ENCODE measurements at places on chromosomes 6 and 20. TPM values are rescaled to one million over a fixed set of nuclear protein-coding genes. Genes with fewer than 3 reads are reported as not detected.

DNA sequence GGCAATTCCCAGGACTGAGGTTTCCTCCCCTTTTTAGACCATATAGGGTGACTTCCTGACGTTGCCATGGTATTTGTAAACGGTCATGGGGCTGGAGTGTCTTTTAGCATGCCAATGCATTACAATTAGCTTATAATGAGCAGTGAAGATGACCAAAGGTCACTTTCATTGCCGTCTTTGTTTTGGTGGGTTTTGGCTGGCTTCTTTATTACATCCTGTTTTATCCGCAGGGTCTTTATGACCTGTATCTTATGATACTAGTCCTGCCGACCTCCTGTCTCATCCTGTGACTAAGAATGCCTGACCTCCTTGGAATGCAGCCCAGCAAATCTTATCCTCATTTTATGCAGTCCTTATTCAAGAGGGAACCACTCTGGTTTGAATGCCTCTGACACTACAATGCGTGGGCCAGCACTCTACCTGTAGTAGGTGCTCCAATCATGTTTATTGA lies 190.1 kb downstream of the KCNQ5 start:
- no peaks in the 10 kb centered on the region for H3K4me1 ChIP-seq
- no peak overlapping the region for H3K4me3 ChIP-seq
- no peak for DNase-seq

- peak; percentile 85 for DNase-seq
- peak overlapping the region; percentile 87 for H3K4me3 ChIP-seq
- H3K4me1 ChIP-seq: peaks cover 76% of the 10 kb centered on the region
- H3K36me3 ChIP-seq: peaks cover 19% of the 10 kb centered on the region
- H3K27me3 ChIP-seq: no peaks in the 10 kb centered on the region
These were observed 284.7 kb upstream of the TAB2 start for GRCh38 chr6:149032599-149033405.

- no peak overlapping the region for H3K27ac ChIP-seq
- no peak for DNase-seq
- H3K27me3 ChIP-seq: no peaks in the 10 kb centered on the region
These were observed 99.6 kb downstream of the MAP3K4 start for GRCh38 chr6:161091151-161091550.

Gene HNF4A
- total RNA-seq: not detected

DNA sequence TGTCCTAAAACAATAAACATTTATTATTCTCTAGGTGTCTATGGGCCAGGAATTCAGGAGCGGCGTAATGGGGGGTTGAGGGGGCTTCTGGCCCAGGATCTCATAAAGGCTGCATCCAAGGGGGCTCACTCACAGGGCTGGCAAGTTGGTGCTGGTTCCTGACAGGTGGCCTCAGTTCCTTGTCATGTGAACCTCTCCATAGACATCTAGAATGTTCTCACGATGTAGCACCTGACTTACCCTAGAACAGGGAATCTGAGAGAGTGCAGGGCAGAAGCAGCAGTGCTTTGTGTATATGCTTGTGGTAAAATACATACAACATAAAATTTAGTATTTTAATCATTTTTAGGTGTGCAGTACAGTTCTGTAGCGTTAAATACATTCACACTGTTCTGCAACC lies 57.1 kb downstream of the PHF20 start:
- H3K27me3 ChIP-seq: no peaks in the 10 kb centered on the region
- no peak overlapping the region for H3K4me3 ChIP-seq
- H3K27ac ChIP-seq: no peak overlapping the region
- peaks cover 21% of the 10 kb centered on the region for H3K36me3 ChIP-seq
- DNase-seq: no peak

- peak within 1 kb of the TSS; percentile 19 for H3K27ac ChIP-seq
- DNase-seq: peak; percentile 26
- H3K4me1 ChIP-seq: peaks cover 14% of the 10 kb centered on the region
- peak within 1 kb of the TSS; percentile 41 for H3K4me3 ChIP-seq
- no peaks in the 10 kb centered on the region for H3K36me3 ChIP-seq
These were observed at the start of gene TMEM244 for GRCh38 chr6:129860908-129861665. Gene TMEM244, minus strand, starts transcription at chr6:129861315. Its CDS starts 127 bp downstream, at chr6:129861188.

GRCh38 chr6:142345261-142345660 lies 43.5 kb downstream of the ADGRG6 start:
- H3K36me3 ChIP-seq: no peaks in the 10 kb centered on the region
- H3K4me3 ChIP-seq: no peak overlapping the region
- H3K27ac ChIP-seq: no peak overlapping the region
- H3K27me3 ChIP-seq: peaks cover 18% of the 10 kb centered on the region

GRCh38 chr20:5931411-5931810 lies 18.9 kb downstream of the TRMT6 start:
- no peak overlapping the region for H3K27ac ChIP-seq
- DNase-seq: no peak
- no peaks in the 10 kb centered on the region for H3K27me3 ChIP-seq
- H3K4me1 ChIP-seq: no peaks in the 10 kb centered on the region
- no peaks in the 10 kb centered on the region for H3K36me3 ChIP-seq

DNA sequence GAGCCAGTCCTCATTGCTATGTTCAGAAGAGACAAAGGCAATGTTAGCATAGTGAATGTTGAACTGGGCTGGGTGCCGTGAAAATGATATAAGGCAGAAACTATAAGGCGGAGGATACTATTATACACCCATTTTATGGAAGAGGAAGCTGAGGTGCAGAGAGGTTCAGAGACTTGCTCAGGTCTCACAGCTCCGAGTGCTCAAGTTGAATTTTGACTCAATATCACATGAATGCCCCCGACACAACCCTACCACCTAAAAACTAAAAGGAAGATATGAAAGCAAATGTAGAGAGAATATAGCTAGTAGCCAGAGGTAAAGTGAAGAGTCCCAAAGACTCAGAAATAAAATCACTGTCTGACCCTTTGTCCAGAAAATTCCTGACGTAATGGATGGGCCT lies 56.7 kb downstream of the PPP1R16B start:
- no peak overlapping the region for H3K4me3 ChIP-seq
- DNase-seq: no peak
- peaks cover 72% of the 10 kb centered on the region for H3K4me1 ChIP-seq
- H3K27me3 ChIP-seq: no peaks in the 10 kb centered on the region
- peak overlapping the region; percentile 89 for H3K27ac ChIP-seq

DNA sequence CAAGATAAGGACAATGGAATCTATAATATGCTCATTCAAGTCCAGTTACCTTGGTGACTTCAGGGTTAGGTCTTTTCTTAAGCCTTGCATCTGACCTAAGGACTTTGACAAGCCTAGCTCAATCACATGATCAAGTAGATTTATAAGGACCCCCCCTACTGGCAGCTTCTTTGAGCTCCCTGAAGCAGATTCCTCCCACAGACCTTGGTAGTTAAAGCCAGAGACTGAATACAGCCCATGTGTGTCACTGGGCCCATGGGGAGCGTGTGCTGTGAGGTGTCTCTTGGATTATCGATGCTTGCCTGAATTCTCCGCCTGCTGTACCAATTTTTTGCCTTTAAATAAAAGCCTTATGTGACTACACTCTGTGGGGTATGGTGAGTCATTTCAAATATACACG lies 372.7 kb upstream of the RGS17 start:
- no peaks in the 10 kb centered on the region for H3K27me3 ChIP-seq
- no peak overlapping the region for H3K27ac ChIP-seq
- H3K4me1 ChIP-seq: no peaks in the 10 kb centered on the region
- no peaks in the 10 kb centered on the region for H3K36me3 ChIP-seq

Gene ENPP5
- total RNA-seq: 0.10 TPM

DNA sequence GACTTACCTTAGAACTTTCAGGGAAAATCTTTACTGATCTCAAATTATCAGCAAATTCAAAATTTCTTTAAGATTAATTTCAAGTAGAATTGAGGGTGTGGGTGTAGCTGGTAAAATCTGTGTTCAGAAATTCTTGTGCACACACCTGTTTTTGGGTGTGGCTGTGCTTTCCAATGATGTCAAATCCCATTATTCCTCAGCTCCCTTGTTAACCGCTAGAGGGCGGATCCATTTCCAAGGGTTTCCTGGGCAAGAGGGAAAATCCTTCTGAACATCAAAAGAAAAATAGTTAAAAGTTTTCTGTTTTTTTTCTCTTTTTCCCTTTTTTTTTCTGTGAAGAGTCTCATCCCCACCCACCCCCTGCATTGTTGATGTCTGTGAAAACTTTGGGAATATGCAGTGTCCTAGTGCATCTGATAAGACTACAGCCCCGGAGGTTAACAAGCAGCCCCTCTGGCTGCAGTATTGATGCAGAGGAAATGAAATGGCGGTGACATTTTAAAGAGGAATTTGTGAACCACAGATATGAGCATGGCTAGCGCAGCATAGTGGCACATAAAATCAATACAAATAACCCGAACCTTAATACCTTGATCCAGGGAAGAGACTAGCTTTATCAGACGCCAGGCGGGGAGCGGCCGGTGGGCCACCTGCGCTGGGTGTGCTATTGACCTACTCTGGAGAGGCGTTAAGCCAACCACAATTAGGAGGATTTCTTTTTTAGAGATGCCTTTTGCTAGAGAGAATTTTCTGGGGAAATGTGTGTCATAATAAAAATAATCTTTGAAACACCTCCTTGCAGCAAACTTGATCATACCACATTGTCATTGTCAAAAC lies 130.9 kb downstream of the FOXA2 start:
- no peak overlapping the region for H3K27ac ChIP-seq
- no peaks in the 10 kb centered on the region for H3K27me3 ChIP-seq
- no peak for DNase-seq
- no peaks in the 10 kb centered on the region for H3K36me3 ChIP-seq
- no peak overlapping the region for H3K4me3 ChIP-seq
- H3K4me1 ChIP-seq: no peaks in the 10 kb centered on the region

- no peaks in the 10 kb centered on the region for H3K27me3 ChIP-seq
- no peak overlapping the region for H3K27ac ChIP-seq
- no peak for DNase-seq
- H3K36me3 ChIP-seq: no peaks in the 10 kb centered on the region
- no peaks in the 10 kb centered on the region for H3K4me1 ChIP-seq
These were observed 14.7 kb upstream of the CHD6 start for GRCh38 chr20:41632896-41633295.

Gene CHD6
- total RNA-seq: 25.2 TPM

- no peak overlapping the region for H3K4me3 ChIP-seq
- H3K27ac ChIP-seq: no peak overlapping the region
- no peaks in the 10 kb centered on the region for H3K36me3 ChIP-seq
- H3K27me3 ChIP-seq: no peaks in the 10 kb centered on the region
- no peak for DNase-seq
These were observed 899.0 kb downstream of the TFAP2A start for GRCh38 chr6:9515633-9516606.

GRCh38 chr6:18132346-18132745 lies 9.9 kb upstream of the NHLRC1 start:
- peaks cover 9% of the 10 kb centered on the region for H3K4me1 ChIP-seq
- H3K36me3 ChIP-seq: peaks cover 21% of the 10 kb centered on the region
- H3K27me3 ChIP-seq: no peaks in the 10 kb centered on the region
- H3K4me3 ChIP-seq: no peak overlapping the region

DNA sequence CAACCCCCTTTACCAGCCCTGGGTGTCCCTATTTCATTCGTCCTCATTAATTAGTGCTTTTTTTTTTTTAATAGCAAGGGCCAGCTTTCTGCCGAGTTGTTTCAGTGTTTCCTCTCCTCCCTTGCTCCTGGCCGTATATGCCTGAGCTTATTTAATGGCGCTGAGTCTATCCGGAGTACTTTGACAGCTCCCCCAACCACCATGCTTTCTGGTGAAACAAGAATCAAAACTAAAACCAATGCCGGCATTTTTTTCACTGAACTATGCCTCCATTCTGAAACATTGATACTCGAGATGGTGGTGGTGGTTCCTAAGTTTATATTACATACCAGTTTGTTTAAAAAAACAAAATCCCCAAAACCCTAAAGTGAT lies 1.2 kb downstream of the DCBLD1 start:
- peaks cover 12% of the 10 kb centered on the region for H3K4me1 ChIP-seq
- peaks cover 21% of the 10 kb centered on the region for H3K27me3 ChIP-seq
- peak; percentile 11 for DNase-seq
- no peaks in the 10 kb centered on the region for H3K36me3 ChIP-seq

Measured in activated CD4-positive, alpha-beta memory T cell treated with anti-CD3 and anti-CD28 coated beads for 36 hours (primary cell).